Stimulated activated CD4-positive, alpha-beta T cell treated with anti-CD3 and anti-CD28 coated beads, Interleukin-12 subunit alpha, Interleukin-12 subunit beta, amount 100 ng/mL, for 24 hours (primary cell): ENCODE measurements at places on chromosomes 13 and 19.

DNA sequence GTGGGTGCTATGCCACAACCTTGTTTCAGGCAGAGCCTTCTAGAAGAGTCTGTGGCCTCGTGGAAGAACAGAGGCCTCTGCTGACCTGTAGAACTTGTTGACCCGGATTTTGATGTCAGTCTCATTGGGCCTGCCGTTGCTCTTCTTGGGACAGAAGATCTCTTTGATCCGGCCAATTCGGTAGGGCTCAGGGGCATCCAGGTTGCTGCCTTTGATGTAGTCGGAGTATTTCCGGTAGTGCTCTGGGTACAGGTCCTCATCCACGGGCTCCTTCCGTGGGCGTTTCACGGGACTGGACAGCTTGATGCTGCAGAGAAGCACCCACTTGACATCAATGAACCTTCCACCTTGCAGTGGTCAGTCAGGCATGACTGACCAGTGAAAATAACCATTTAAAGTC is 24.0 kb upstream of the EIF3G start:
- no peak for DNase-seq

GRCh38 chr19:41810301-41810700 is 13.9 kb downstream of the CEACAM3 start:
- DNase-seq: no peak

GRCh38 chr19:50269653-50270052 is 59.5 kb downstream of the KCNC3 start:
- DNase-seq: no peak

DNA sequence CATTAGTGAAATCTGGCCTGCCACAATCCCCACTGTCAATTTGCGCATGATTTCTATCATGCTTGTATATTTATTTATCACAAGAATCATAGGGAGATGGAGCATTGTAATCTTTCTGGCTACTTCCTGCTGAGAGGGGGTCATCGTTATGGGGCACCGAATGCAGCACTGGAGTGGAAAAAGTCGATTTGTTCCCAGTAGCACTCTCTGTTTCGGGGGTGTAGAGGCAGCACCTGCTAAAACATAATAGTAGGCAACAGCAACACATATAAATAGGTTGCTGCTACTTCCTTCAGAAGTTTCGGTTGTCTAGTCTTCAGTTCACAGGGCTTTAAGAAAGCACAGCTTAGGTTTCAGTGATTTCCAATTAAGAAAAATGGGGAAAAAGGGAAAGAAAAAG is 23.4 kb upstream of the CEACAM21 start:
- no peak for DNase-seq

DNA sequence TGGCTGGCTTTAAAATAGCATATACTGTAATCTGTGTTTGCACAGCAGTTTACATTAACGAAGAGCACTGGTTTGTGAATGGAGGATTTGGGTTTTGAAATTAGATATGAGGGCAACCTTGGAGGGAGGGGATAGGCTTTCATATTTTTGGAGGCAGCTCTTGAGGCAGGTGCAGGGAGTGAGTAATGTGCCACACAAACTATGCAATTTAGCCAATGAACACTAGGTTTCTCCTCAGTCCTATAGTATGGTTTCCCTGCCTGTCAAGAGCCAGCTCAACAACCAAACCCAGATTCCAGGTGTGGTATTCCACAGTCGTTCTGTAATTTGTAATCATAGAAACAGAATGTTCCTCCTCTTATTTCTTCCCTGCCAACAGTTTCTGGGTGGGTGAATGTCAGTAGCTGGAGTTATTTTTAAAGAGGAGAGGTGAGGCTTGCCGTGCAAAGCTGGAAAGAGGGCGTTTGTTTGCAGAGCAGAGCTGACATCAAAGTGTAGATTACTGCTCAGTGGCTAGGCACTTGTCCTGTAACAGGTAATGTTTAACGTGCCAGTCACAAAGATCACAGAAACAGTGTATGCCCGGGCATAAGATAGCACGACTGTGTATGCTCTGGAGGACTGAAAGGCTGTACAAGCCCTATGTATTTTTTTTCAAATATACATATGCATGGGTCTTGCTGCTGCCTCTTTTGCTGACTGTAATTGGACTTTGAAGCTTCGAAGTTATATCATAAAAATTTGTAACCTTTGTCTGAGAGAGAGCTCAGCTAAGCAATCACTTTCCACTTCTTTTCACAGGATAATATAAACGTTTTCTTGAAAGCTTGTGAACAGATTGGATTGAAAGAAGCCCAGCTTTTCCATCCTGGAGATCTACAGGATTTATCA is 124.2 kb downstream of the LMO7 start:
- DNase-seq: no peak

- DNase-seq: no peak
Observed at GRCh38 chr13:60035874-60036273, 127.9 kb downstream of the DIAPH3 start.

DNA sequence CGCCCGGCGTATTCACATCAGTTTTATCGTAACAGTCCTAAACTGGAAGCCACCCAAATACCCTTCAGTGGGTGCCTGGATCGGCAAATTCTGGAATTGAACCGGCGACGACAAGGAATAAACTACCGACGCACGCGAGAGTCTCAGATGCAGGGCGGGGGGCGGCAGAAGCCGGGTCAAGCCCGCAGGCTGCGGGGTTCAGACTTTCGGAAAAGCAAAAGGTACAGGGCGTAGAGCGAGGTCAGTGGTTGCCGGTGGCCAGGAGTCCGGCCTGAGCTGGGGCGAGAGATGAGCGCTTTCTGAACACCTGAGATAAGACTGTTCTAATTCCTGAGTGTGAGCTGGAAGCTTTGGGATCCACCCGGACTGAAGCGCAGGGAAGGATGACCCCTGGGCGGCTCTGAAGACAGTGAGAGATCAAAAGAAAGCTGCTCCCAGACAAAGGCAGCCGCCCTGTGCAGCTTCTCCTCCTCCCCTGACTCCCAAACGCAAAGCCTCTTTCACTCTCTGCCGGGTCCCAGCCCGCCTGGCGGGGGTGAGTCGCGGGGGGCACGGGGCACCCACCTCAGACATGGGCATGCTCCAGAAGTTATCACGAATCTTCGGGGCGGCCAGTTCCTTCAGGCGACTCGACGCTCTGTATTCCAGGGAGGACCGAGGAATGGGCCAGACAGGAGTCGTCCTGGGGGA is 26.2 kb upstream of the MIER2 start:
- no peak for DNase-seq

DNA sequence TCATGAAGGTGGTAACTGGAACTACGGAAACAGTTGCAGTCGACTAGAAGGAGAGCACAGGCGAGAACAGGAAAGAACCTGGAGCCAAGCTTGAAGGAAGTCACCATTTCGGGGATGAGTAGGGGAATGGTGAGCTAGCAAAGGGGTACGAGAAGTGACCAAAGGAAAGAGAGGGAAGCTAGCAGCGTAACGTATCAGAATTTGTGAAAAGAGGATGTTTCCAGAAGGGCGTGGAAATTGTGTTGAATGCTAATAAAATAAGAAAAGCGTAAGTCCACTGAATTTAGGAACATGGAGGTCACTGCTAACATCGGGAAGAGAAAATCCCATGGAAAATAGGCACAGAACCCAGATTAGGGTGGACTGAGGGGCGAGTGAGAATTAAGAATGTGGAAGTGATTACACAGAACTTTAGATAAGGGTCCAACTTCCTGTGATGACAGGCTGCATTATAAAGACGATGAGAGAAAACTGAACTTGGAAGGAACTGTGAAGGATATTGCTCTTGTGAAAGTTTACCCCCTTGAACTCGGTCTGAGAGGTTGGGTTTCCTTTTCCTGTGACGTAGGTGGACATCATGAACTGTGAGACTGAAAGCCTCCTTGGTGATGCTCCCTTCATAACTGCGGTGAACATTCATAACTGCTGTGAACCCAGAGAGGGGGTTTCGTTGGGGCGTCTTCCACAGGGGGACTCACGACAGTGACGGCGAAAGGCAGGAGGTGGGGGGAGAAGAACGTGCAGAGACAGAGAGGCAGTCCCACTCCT is 2.0 kb upstream of the FFAR2 start:
- DNase-seq: no peak

- DNase-seq: no peak
Observed at GRCh38 chr19:46392252-46392801, 21.0 kb downstream of the CCDC8 start.

GRCh38 chr19:13597640-13598039 is 91.4 kb upstream of the CACNA1A start:
- peak; percentile 38 for DNase-seq

DNA sequence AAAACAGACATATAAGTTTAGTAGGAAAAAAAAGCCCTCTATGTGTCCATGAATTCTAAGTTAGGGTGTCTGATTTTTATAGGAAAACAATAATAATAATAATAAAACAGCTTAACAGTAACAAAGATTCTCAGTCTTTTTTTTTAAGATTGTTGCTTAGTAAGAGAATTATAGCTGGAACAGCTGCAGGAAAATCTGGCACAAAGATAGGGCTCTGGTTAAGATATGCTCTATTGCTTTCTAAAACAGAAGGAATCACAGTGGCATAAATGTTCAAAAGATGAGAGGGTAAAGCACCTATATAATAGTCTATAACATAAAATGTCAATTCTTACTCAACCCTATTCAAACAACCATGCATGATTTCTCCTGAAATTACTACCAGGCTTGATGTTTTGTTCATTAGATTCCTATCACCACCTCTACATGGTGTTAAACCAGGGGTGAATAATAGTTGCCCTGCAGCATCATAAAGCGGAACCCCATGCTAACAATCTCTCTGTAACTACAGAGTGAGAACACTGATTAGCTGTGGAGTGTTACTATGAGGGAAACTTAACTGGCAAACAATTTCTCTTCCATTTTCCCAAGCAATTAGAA is 541.4 kb upstream of the MIR17HG start:
- DNase-seq: no peak

- DNase-seq: no peak
Observed at GRCh38 chr19:782185-782877, 14.9 kb upstream of the PTBP1 start.

GRCh38 chr19:39301562-39301961 is 5.4 kb downstream of the IFNL1 start:
- DNase-seq: no peak

DNA sequence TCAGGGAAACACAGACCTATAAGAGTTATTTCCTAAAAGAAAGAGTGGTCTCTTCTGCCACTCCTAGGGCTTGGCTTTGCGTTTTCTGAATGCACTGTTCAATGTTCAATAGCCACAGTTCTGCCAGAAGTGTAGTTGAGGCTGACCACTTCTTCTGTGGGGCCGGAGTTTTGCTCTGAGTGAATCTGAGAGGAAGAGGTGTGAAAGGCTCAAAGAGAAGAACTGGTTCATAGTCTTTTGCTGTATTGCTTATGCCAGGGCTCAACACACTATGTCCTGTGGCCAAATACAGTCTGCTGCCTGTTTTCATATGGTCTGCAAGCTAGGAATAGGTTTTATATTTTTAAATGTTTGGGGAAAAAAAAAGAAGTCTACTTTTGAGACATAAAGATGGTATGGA is 128.2 kb downstream of the STOML3 start:
- DNase-seq: no peak

DNA sequence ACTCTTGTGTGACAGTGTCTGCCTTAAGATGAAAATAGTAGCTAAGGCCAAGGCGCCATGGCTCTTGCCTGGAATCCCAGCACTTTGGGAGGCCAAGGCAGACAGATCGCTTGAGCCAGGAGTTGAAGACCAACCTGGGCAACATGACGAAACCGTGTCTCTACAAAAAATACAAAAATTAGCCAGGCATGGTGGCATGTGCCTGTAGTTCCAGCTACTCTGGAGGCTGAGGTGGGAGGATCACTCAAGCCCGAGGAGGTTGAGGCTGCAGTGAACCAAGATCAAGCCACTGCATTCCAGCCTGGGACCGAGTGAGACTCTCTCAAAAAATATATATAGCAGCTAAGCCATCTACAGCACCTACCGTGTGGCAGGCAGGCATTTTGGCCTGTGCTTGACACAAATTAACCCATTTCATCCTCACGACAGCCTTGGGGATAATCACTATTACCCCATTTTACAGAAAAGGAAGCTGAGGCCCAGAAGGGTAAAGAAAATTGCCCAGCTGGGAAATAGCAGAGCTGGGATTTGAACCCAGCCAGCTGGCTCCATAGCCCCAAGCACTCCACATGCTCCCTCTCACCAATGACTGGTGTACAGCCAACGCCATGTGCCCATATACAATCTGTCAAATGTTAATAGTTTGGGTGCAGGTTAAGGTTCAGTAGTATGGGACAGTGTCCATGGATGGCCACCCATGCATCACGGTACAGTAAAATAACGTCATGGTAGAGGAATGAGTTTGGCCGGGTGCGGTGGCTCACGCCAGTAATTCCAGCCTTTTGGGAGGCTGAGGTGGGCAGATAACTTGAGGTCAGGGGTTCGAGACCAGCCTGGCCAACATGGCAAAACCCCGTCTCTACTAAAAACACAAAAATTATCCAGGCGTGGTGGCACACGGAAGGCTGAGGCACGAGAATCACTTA is 3.1 kb downstream of the SLC1A5 start:
- no peak for DNase-seq

DNA sequence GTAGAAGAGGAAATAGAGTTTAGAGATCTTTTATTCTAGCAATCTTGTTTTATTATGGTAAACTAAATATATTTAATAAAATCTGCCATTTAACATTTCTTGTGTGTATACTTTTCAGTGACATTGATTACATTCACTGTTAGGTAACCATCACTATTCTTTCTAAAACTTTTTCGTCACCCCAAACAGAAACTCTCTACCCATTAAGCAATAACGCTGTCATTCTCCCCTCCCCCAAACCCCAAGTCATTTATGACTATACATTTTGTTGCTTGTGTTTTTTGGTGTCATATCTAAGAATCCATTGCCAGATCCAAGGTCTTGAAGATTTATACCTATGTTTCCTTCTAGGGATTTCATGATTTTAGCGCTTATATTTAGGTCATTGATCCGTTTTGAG is 10.6 kb downstream of the URI1 start:
- DNase-seq: no peak

DNA sequence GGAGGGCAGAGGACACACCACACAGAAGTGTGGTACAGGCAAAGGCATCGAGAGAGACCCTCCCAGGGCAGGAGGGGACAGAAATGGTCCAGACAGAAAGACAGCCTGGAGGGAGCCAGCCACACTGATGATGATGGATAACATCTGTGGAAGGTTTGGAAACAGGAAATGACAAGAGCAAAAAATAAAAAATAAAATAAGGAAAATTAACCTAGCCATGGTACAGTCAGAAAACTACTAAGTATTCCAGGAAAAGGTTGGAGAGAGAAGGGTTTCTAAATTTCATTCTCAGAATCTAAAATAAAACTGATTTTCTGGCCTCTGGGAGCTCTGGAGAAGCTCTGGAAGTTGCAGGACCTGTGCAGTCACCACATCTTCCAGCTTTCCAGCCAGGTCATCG is 115.2 kb upstream of the VSTM2B start:
- no peak for DNase-seq

DNA sequence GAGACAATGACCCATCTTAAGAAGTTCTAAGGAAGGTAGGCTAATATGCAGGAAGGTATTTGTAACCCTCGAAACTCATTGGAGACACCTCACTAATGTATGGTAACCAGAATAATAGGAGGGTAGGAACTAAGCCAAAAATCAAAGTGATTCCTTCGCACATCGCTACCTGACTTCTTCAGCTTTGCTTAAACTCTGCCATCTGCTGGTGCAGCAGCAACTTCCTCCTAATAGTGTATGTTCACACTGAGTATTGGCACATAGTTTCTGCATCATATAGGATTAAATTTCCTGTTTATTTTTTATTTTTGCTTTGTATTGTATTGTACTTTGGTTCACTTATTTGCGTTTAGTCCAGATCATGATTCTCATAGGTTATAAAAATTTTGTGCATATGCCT is 676.2 kb downstream of the GPC5 start:
- DNase-seq: no peak
